ENCODE measurements at places on chromosomes 12 and 14.

DNA sequence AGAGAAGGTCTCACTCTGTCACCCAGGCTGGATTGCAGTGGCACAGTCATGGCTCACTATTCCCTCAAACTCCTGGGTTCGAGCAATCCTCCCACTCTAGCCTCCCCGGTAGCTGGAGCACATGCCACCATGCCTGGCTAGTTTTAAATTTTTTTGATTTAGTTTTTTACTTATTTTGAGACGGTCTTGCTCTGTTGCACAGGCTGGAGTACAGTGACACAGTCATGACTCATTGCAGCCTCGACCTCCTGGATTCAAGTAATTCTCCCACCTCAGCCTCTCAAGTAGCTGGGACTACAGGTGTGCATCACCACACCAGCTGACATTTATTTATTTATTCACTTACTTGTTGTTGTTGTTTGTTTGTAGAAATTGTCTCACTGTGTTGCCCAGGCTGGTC lies 22.2 kb upstream of the DIP2B start:
- no peak for ATAC-seq

DNA sequence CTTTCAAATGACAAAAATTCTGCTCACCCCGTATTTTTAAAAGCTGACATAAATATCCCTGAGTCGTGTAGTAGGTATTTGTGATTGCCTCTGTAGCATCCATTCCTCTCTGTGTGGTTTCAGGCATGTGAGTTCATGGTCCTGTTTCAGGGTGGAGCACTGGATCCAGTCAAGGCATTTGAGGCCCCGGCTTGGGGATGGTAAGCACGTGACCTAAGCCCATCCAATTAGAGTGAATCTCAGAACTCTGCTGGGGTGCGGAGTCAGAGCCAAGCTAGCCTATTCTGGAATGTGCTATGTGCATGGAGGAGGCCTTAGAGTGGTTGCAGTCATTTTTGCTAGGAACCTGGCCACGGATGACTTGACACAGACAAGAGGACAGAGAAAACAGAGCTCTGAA lies 4.3 kb upstream of the CSRP2 start:
- ATAC-seq, result no peak

DNA sequence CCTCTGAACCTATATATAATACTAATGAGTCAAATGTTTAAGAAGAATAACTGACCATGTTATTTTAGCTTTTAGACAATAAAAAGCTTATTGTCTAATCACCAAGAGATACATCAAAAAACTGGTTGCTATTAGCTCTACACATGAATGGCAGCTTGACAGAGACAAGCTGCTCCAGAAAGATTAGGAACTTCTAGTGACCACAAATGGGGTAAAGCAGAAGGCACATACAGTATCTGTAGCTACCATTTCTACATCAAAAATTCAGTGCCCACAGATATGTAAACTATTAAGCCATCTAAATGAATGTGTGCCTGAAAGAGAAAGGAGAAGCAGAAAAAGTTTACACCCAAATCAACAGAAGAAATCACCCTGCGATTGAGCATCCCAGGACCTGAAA lies 2.4 kb downstream of the AREL1 start:
- ATAC-seq, result no peak

- no peak for ATAC-seq
Observed at GRCh38 chr14:103192246-103192840, 69.1 kb downstream of the TNFAIP2 start.

- ATAC-seq, result no peak
Observed at GRCh38 chr12:109999649-109999971, 380 bp downstream of the ANKRD13A start.

- ATAC-seq, result no peak
Observed at GRCh38 chr14:66295386-66295785, 190.8 kb upstream of the CCDC196 start.

DNA sequence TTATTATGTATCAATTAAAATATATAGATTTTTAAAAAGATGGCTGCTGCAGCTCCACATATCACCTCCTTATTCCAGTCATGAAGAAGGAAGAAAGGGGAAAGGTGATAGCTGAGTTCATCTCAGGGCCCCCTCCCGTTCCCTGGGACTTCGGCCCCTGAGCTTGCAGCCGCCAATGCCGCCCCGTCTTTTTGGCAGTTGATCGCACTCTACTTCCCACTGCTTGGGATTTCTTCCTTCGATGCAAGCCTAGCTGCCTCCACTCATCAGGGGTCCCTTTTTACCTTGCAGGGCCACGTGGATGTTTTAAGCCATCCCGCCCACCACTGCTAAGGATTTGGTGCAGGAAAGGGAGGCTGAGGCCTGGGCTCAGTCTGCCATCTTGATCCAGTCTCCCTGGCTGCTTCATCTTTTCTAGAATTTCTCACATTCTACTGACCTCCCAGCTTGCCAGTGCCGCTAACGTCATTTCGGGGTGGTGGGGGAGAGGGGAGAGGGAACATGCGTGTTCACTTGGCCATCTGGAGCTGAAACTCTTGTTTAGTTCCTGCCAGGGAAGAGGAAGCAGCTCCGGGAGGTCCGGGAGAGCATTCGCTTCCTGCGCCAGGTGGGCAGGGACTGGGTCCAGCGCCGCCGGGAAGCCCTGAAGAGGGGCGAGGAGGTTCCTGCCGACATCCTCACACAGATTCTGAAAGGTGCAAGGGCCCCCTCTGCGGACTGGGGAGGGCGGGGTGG lies 31.3 kb downstream of the CYP46A1 start:
- no peak for ATAC-seq

DNA sequence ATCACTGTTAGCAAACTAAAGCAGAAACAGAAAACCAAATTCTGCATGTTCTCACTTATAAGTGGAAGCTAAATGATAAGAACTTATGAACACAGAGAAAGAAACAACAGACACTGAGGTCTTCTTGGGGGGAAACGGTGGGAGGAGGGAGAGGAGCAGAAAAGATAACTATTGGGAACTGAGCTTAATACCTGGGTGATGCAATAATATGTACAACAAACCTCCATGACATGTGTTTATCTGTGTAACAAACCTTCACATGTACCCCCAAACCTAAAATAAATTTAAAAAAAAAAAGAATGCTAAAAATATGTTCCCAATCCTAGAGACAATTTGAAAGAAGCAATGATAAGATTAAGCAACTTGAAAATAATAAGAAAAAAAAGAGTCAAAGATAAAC lies 89.5 kb downstream of the SOX5 start:
- ATAC-seq, result no peak

DNA sequence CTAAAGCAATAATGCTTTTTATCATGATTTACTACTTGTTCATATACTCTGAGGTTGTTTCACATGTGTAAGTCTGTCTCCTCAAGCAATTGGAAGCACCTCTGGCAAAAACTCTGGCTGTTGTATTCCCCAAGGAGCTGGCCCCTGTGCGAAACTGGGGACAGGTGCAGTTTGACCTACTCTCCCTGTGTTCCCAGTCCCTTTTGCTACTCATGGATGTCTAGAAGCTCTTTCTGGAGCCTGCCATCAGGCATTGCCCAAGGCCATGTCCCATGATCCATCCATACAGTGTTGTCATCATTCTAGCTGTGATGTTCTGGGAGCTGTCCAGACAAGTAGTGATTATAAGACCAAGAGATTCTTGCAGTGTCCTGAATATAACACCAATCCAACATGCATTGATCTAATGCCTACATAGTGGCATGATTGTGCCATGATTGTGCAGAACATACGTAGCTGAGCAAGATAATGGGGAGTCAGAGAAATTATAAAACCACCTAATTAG lies 14.9 kb downstream of the AKAP6 start:
- ATAC-seq, result no peak

GRCh38 chr14:56274556-56274955 lies 156.3 kb downstream of the PELI2 start:
- no peak for ATAC-seq

DNA sequence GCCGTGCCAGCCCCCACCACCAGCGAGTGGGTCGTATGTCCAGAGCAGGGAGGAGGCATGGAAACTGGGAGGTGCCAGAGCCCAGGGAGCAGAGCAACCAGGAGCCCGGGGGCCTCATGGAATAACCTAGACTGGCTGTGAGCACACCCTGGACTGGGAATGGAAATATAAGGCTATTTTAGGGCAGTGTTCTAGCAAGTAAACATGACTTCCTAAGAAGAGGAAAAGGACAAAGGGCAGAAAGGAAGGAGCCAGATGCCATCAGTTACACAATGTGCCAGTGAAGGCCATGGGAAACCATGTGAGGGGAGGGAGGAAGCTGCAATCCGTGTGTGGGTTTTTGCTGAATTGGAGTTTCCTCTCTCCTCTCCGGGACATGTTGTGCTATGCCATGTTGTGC lies 18.7 kb upstream of the CPM start:
- no peak for ATAC-seq

DNA sequence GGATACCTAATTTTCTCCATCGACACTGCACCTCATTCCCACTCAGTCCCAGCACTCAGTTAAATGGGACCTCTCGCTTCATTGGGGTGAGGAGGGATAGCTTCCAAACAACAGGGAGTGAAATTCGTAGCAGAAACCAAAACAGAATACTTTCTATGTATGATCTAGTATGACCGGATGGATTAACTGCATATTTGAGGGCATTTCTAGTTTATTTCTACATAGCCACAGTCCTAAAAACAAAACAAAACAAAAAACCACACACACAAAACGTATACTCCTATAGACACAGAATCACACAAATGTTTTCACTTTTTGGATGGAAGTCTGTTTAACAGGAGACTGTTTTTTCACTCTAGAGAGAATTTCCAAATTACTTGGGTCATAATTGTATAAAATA lies 307.5 kb upstream of the FKBP4 start:
- no peak for ATAC-seq

DNA sequence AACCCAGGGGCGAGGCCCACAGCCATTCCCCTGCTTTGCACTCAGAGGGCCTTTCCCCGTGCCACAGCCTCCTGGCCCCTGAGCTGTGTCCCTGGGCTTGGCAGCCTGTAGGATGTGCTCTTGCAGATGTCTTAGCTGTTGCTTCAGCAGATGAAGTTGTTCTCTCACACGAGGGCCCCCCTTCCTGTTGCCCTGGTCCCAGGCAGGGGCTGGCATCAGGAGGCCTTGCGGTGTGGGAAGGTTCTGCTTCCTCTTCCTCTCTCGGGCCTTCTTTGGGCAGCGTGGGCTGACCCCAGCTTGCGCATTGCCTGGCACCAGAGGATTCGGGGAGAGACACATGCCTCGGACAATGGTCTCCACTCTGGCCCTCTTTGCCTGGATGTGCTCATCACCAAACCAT lies 12.7 kb downstream of the PROX2 start:
- no peak for ATAC-seq

GRCh38 chr12:116346741-116347140 lies 69.2 kb upstream of the MED13L start:
- peak; percentile 98 for ATAC-seq

DNA sequence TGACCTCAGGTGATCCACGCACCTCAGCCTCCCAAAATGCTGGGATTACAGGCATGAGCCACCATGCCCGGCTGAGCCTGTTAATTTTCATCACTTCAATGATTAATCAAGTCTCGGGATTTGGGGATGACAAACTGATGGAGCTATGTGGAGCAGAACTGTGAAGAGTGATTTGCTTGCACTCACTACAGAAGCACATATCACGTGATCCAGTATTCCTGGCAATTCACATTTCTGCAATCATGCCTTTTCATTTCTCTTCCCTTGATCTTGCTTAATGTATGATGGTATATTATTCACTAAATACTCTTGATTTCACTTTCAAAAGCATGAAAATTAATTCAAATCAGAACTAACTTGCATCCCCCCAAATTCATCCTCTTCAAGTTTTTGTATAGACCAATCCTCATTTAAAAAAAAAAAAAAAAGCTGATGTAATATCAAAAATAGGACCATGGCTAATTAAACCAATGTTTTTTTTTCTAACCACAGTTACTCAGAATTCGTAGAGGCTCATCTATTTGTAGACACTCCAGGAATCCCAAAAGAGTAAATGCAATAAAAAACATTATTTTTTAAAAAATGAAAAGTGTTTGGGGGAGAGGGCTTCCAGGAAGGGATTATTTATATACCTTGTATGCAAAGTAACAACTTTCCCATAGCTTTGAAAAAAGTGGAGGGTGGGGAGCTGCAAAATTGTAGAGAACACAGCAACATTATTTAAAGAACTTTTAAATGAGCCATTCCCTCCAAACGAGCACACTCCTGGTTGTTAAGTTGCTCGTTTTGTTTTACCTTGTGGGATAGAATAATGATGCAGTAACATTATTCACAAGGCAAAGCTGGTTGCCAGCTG lies 7.0 kb upstream of the ATXN2 start:
- ATAC-seq, result no peak

GRCh38 chr14:30034152-30034551 lies 106.5 kb upstream of the PRKD1 start:
- ATAC-seq, result no peak

- peak; percentile 38 for ATAC-seq
Observed at GRCh38 chr14:59583755-59584154, 7.1 kb upstream of the CCDC175 start.

DNA sequence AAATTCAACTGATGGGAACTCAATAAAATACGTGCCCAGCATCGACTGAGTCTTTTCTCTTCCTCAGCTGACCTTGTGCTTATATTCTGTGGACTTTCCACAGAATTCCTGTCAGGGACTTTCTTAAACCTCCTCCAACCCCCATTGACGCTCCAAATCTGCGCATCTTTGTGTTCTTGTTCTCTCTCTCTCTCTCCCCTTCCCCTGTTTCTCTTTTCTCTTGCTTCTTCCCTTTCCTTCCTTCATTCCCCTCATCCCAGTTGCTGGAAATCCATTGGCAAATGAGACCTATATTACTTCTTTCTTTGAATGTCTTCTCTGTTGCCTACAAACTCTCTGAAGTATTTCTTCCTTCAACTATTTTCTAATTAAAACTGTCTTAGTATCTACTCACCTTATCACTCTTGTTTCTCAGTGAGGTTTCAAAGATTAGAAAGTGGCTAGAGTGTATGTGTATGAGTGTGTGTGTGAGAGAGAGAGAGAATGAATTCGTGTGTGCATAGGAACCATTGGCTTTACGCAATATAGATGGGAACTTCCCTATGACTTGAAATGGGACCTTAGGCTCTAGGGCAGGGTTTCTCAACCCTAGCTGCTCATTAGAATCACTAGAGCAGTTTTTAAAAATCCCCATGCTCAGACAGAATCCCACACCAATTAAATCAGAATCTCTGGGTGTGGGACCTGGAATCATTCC lies 41.8 kb upstream of the DHRS7 start:
- ATAC-seq, result no peak

DNA sequence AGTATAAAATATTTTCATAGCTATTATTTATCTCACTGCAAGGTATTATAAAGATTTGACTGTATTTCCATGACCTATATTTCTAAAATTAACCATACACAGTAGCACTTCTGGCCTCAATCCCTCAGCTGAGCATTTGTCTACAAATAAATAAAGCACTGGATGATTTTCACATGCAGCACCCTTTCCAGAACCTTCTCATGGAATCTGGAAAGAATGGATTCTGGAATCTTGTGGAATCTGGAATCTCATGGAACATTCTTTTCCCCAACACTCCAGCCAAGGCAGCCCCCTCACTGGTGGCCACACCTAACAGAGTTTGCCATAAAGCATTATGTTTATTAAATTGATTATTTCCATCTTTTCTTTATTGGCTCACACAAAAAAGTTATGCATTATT lies 199.2 kb downstream of the MSRB3 start:
- no peak for ATAC-seq

DNA sequence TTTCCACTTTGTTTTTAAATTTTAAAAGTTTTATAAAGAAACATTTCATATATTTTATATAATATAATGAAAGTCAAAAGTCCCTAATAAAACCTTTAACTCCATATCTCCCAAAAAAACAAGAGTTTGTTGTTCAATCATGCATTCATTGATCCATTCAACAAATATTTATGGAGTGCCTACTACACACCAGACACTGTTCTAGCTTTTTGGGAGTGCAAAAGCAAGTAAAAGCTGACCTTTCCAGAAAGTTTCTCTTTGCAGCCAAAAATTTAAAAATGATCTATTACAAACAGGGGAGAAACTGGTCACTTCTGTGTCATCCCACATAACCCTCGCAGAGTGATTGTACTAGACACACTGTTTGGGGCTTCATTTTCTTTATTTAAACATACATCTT lies 740.0 kb upstream of the TBX3 start:
- no peak for ATAC-seq
